ENCODE measurements at places on chromosomes 1 and 21.

DNA sequence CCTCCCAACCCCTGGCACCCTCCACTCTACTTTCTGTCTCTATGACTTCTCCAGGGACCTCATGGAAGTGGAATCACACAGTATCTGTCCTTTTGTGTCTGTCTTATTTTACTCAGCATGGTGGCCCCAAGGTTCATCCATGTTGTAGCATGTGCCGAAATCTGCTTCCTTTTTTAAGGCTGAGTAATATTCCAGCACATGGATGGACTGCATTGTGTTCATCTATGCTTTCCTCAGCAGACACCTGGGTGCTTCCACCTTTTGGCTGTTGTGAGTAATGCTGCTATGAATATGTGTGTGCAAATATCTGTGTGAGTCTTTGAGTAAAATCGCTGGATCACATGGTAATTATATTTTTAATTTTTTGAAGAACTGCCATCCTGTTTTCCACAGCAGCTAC lies 1.6 kb upstream of the PFKL start:
- no peak for DNase-seq

DNA sequence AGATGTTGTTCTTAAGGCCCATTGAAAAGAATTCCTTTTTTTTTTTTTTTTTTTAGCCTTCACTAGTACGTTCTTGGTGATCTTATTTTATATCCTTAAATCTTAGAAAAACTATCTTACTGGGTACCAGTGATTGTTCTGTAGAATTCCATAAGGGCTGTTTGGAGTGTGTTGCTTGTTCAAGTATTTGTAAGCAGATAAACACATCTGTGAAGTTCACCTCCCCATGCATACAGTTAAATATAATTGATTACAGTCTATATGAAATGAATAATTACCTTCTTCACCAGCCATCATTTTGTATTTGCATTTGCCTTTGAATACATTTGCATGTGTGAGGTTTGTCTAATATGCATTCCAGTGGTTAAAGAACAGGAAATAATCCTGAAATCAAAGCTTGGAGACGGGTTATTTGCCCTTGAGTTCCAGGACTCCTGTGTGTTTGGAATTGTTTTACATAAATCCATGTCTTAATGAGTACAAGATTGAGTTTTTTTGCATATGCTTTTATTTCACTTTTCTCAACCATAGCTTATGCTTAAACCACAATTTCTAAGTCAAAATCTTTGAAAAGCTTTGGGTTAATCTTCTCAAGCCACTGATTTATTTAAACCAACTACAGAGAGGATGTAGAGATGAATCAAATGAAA lies 73.1 kb downstream of the VPS13D start:
- no peak for DNase-seq

- DNase-seq: no peak
These were observed 341.8 kb downstream of the ZNF326 start for GRCh38 chr1:90336552-90337324.

DNA sequence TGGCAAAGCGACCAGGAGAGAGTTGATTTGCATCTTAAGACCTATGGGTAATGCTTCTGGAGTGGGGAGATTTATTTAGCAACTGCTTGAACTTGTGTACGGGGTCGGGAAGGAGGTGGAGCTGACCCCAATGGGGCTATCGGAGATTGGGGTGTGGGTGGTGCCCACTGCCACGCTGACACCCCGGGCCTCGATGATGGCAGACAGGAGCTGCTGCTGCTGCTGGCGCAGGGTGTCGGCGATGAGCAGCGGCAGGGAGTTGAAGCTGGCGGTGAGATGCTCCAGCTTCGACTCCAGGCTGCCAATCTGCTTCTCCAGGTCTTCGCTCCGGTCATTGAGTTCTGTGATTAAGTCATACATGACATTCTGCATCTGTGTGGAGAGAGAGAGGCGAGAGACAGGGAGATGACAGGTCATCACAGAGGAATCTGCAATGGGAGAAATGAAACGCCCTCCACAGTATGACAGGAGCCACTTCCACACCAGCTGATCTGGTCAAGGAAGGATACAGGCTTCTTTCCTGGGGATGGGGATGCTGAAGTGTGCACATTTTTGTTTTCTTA lies 100.0 kb upstream of the ADAR start:
- DNase-seq: no peak

DNA sequence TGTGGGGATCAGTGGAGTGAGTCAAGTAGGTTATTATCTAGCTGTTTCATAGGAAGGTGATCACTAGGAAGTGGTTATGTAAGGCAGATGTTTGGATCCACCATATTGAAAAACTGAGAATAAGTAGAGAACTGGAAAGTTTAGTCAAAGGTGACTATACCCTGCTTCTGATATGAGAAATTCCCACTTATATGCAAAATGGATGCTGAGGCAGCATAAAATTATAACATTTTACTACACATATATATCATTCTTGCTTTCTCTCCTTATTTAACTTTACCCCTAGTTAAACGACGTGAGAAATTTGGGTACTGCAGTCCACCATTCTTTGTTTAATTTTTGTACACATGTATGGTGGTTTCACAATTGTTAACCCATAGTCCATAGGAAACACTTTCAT lies 142.4 kb downstream of the ADGRL4 start:
- DNase-seq: no peak

GRCh38 chr1:1168451-1169411 lies 4.9 kb upstream of the TTLL10 start:
- no peak for DNase-seq

DNA sequence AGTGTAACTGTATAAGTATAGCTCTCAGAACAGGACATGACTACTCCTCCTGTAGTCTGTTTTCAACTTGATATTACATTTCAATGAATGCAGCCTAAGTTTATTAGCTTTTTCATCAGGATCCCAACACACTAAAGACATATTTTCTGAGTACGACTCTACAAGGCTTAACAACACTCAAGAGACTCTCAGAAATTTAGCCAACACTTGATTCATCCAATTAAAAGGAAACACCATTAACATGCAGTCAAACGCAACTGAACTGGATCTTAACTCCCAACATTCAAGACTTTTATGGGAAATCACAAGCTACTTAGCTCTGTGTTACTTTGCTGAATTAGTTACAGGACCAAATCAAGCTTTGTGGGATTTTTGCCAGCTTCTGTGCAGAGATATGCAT lies 65.2 kb upstream of the SGIP1 start:
- DNase-seq: no peak

- peak; percentile 60 for DNase-seq
These were observed 2.9 kb upstream of the FCMR start for GRCh38 chr1:206924592-206925105.

DNA sequence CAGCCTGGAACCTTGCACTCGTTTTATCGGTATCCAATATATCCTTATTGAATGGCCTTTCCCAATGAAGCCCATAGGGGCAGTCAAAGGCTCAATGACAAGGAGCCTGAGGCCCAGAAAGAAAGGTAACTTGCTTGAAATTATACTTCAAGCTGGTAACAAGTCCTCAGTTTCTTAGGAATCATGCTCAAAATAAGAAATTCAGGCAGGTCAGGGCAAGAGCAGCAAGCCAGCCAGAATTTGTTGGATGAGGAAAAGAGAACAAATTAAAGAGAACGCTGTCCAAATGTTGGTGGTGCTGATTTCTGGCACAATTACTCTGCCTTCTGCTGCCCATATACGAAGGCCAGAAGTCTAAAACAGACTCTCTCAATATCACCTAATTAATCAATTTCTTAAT lies 77.6 kb downstream of the DDX20 start:
- no peak for DNase-seq

GRCh38 chr1:90841473-90841872 lies 124.4 kb upstream of the BARHL2 start:
- no peak for DNase-seq

GRCh38 chr21:38507374-38507942 lies 9.2 kb upstream of the ERG start:
- no peak for DNase-seq

- DNase-seq: no peak
These were observed 6.8 kb upstream of the EFCAB14 start for GRCh38 chr1:46725736-46726108.

GRCh38 chr1:65108025-65108642 lies 39.9 kb upstream of the AK4 start:
- DNase-seq: no peak

GRCh38 chr1:246532519-246532918 lies 25.4 kb upstream of the SMYD3 start:
- no peak for DNase-seq

DNA sequence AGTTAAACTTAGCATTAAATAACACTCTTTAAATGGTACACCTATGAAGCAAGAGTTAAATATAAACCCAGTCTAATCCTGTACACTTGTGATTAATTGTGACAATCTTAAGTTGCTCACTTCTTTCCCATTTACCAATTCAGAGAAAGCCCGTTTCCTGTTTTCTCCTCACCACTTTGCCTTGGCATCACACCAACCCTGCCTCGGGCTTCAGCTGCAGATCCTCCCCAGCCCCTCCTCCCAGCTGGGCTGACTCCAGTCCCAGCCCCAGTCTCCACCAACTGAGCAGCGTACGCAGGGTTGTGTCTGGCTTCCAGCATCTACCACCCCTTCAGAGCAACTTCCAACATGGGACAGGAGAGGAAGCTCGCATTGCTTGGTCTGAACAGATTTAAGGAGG lies 4.1 kb downstream of the PYCR2 start:
- DNase-seq: no peak

DNA sequence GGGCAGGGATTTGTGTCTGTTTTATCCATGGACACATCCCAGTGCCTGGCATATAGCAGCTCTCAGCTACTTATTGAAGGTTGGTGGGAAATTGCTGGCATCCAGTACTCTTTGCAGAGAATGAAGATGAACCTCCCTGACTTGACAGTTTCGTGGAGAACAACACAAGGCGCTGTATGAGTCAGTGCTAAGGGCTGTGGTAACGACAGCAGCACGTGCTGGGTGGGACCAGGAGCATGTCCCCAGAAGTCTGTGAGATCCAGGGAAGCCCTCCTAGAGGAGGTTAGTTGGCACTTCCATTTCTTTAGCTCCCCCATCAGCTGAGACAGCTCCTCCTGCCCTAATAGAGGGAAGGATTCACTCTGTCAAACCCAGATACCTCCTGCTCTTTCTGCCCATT lies 25.9 kb upstream of the IL19 start:
- DNase-seq: no peak

DNA sequence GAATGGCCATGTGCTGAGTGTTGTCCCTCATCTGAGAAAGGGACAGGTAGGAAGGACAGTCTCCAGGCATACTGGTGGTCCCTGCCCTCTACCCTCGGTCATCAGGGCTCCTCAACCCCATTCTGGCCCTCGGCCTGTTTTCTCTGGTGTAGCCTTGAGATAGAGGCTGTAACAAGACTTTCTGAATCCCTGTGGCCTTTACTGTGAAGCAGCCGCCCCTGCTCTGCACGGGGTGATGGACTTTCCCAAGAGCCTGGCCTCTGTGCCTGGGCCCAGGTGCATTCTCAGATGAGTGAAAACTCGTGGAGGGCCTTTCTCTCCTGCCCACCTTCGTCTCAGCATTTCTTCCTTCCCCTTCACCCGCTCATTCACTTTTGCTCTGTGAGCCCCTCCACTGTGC lies 3.0 kb upstream of the CASQ1 start:
- no peak for DNase-seq

- DNase-seq: no peak
These were observed 101.2 kb downstream of the GDAP2 start for GRCh38 chr1:117828201-117828600.

DNA sequence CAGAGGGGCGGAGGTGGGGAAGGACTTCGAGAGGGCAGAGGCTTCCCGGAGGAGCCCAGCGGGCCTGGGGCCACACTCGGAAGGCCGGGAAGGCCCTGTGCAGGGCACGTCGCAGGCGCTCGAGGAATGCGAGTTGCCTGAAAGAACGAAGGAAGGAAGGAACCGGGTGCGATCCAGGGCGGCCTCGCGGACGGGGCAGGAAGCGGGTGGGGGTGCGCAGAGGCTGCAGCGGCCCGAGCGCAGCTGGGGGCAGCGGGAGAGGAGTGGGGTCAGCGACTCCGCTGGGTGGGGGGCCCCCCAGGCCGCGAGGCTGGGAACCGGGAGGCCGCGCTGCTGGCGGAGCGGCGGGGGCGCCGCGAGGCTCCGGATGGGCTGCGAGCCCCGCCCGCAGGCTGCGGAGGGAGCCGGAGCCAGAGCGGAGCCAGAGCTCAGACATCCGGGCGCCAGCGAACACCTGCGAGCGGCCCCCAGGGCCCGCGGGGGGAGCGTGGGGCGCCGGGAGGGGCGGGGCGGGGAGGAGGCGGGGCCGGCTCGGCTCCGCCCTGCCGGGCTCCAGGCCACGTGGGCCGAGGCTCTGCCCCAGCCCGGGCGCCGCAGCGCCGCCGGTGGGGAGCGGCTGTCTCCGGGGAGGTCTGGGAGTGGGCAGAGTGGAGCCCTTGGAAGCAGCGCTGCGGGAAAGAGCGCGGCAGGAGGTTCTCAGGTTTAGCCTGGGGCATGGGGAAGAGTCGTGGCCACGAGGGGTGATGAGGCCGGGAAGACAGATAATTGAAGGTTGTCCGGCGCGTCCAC lies 4.6 kb downstream of the ID3 start:
- peak; percentile 83 for DNase-seq

- DNase-seq: no peak
These were observed 40.6 kb downstream of the AKNAD1 start for GRCh38 chr1:108816049-108816893.

DNA sequence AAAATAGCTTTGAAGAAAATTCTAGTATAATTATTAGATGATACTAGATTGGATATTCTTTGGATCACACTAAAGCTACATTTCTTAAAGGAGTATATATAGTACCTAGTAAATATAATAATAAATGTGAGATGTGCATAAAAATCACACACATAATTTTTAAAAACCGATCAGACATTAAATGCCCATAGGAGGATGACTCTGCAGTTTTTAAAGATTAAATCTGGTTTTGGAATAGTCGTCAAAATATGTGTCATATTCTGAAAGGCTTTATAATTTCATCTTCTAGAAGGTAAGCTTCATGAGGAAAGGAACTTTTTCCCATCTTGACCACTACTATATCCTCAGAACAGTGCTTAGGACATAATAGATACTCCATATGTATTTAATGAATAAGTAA lies 169.0 kb downstream of the NRIP1 start:
- DNase-seq: no peak

GRCh38 chr1:207883660-207884250 lies 27.2 kb downstream of the CD34 start:
- DNase-seq: no peak

- DNase-seq: no peak
These were observed 16.9 kb downstream of the CCT8 start for GRCh38 chr21:29056538-29057050.

DNA sequence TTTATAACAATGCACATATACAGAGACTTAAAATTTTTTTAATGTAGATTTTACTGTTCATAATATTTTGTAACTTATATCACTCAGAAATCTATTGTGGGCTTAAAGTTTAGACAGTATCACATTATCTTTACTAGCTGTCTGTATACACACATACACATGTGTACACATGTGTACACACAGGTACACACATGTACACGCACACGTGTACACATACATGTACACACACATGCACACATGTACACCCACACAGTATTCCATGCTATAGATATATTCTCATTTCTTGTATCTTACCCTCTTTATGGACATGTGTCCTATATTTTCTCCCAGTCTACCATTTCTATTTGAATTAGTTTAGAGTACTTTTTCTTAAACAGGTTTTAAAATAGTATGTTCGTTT lies 123.3 kb downstream of the USP25 start:
- no peak for DNase-seq

All from stimulated activated CD8-positive, alpha-beta memory T cell treated with anti-CD3 and anti-CD28 coated beads, Interleukin-4, amount 100 ng/mL, for 48 hours (primary cell).